ENCODE measurements at places on chromosomes 1 and 21.

DNA sequence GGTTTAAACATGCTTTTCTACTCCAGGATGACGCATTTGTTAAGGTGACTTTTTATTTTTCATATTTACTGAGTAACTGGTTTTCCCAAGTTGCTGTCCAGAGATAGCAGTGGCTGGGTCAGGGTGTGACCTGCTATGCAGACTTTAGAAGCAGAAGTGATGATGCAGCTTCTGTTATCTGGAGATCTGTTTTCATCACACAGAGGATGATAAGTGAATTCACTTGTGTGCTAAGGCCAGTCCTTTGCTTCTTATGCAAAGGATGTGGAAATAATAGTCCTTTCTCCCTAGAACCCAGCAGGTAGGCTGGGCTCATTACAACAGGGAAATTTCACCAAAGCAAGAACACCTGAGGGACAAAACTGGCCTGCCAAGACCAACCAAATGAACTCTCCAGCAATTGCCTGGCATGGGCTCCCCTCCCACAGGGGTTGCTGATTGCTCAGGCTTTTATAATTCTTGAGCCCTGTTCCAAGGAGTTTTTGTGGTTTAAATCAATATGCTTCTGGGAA lies 97.8 kb upstream of the LPGAT1 start:
- DNase-seq, result no peak

DNA sequence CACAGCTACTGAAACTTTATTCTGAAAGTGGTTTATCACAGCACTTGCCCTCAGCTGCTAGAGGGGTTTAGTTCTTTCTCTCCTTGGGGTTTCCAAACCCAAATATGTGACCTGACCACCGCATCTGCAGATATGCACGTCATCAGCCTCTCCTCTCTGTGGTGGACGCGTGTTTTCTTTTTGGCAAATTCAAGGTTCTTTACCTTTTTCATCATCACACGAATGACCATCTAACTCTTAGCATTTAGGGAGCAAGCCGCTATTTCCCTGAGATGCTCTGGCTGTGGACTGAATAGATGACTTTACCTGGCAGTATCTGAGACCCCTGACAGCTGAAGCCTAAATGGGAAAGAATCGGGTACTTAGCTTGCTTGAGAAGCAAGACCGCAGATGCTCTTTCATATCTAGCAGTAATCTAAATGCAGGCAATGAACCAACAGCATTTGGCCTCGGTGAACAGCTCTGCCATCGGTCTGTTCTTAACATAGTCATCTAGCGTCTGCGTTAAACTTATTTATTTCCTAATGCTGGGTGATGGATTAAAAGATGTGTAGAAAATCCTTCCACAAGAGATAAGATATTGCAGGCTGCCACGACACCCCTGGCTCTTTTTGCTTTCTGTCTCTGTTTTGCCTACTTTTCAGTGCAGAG lies 463.4 kb downstream of the CAMTA1 start:
- no peak for DNase-seq

GRCh38 chr1:204171751-204172178 lies 5.6 kb upstream of the REN start:
- no peak for DNase-seq

DNA sequence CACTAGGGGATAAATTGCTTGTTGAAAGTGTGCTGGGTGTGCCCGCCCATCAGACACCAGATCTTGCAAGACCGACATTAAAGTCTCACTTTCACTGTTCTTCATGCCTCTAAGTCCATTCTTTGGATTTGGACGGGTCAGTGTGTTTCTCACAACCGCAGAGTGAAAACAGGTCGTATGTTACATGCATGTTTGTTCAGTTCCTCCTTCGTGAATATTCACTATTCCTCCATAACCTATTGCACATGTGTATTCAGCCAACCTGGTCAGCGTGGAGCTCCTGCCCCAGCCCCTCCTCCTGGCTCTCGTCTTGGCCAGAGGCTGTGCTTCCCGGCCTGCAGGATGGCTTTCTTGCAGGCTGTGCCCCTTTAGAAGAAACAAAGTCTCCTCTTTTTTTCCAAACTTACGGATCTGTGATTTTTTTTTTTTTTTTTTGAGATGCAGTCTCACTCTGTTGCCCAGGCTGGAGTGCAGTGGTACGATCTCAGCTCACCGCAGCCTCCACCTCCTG lies 2.2 kb upstream of the KRTAP10-6 start:
- no peak for DNase-seq

GRCh38 chr1:115976921-115977498 lies 697 bp downstream of the SLC22A15 start:
- peak; percentile 11 for DNase-seq

GRCh38 chr1:107707111-107707510 lies 257.9 kb downstream of the VAV3 start:
- DNase-seq, result no peak

GRCh38 chr1:51648180-51649109 lies 31.6 kb downstream of the OSBPL9 start:
- peak; percentile 33 for DNase-seq

GRCh38 chr1:63112155-63112900 lies 210.0 kb upstream of the FOXD3 start:
- DNase-seq, result no peak

GRCh38 chr21:25496825-25497482 lies 110.3 kb downstream of the MRPL39 start:
- no peak for DNase-seq

DNA sequence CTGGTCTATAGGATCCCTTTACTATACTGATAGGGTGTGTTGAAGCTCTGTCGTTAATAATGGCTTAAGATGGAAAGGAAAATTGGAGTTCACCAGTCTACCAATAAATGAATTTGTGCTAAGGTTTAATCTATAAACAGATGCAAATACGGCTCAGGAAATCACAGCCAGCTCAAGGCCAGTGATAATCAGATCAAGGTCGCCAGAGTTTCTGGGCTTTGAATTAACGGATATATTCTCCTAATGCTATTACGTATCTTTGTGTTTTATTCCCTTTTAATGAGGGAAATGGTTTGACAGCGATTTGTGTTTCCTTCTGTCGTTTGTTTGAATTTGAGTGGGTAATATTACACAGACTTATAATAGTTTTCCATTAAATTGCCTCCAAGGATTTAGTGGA lies 279.6 kb downstream of the BACH1 start:
- DNase-seq, result no peak

DNA sequence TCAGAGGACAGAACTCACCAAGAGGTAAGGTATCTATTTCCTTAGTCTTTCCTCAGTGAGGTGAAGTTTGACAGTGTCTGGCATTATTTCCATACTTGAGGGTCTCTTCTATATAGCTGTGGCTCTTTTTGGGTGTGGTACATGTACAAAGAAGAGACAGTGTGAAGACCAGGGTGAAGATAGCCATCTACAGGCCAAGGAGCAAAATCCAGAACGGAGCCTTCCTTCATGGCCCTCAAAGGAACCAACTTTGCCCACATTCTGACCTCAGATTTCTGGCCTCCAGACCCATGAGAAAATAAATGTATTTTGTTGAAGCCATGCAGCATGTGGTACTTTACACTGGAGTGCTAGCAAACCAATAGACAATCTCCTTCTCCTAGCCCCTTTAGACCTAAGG lies 858.5 kb upstream of the B3GALT2 start:
- no peak for DNase-seq

GRCh38 chr1:158177700-158178450 lies 2.8 kb upstream of the CD1D start:
- DNase-seq, result peak; percentile 97

GRCh38 chr21:42112857-42113256 lies 41.7 kb downstream of the UMODL1 start:
- DNase-seq, result peak; percentile 5

- no peak for DNase-seq
Measured at GRCh38 chr1:67043366-67043765, 10.6 kb downstream of the SLC35D1 start.

DNA sequence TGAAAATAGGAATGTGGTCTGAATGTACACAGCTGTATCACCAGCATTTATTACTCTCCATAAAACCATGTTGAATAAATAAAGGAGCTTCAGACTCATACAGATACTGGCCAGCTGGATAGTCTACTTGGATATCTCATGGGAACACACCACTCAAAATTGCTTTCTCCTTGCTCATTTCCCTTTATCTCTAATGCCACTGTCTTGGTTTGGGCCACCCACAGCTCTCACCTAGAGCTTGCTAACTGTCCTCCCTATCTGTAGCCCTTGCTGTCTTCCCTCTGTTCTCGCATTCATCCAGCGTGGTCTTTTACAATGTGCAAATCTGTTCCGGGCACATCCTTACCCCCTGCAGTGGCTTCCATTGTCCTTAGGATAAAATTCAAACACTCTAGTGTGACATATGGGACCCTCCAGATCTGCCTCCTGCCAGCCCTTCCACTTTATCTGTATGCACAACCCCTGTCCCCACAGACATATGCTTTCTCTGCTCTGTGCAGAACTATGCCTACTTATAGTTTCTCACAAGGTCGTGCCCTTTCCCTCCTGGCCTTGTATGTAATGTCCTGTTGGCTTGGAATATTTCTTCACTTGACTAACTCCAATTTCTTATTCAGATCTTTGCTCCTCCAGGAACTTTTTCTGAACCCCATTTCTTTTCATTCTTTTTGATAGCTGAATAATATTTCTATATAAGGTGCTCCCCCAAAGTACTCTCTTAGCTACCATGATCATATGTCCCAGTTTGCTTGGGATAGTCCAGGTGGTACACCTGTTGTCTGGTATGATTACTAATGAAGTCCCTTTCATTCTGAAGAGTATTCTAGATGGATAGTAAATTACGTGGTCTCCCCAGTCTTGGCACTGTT lies 2.9 kb downstream of the FLVCR1 start:
- no peak for DNase-seq

DNA sequence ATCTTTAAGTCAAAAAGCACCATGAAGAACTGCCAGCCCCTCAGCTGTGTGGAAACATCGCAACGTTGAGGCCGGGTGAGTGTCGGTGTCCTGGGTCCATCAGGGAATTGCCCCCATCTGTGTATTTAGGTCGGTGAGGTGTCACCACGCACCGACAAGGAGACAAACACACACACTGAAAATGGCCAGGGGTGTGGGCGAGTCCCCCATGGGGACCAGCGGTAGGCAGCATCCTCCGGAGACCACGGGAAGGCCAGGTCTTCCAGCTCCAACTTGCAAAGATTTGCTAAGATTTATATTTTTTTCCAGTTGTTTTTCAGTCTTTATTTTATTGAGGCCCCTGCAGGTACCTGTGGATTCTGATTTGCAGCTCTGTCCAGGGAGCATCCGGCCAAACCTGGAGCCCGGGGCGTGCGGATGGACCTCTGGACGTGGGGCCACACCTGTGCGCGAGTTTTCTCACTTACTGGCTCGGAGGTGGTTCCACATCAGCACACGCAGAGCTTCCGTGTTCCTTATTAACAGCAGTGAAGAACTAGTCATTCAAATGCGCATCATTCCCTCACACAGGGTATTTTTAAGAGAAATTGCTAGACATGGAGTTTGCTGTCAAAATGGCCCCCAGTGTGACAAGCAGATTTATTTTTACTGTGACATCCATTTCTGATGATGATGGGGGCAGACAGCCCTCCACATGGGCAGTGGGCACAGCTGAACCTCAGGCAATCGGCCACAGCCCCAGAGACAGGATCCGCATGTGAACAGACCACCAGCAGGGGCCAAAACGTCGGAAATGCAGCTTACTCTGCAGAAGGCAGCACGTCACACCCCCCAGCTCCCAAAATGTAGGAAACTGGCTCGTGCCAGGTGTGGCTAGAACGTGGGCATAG lies 17.2 kb upstream of the SLC19A1 start:
- DNase-seq, result no peak

- peak; percentile 96 for DNase-seq
Measured at GRCh38 chr1:159881622-159882526, 18.1 kb downstream of the CFAP45 start.

GRCh38 chr1:180266275-180267210 lies 36.5 kb downstream of the LHX4 start:
- no peak for DNase-seq

- DNase-seq, result no peak
Measured at GRCh38 chr1:236515443-236515958, 8.3 kb upstream of the LGALS8 start.

DNA sequence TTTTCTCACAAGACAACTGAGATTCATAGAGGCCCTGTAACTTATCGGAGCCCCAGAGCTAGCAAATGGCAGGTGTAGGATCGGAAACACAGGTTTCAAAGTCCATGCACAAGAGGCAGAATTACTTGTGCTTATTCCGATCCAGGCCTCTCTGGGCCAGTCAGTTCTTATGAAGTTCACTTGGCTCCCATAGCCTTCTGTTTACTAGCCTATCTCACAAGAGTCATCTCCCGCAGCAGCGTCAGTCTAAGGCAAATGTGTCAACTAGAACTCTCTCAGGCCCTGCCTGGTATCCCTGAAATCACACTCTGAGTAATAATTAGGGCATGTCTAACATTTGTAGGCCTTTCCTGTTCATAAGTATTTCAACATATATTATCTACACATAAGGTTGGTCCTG lies 43.3 kb downstream of the PHC2 start:
- DNase-seq, result no peak

GRCh38 chr1:205719015-205719414 lies 31.0 kb downstream of the NUCKS1 start:
- DNase-seq, result no peak

- DNase-seq, result no peak
Measured at GRCh38 chr1:178155481-178156255, 61.8 kb downstream of the RASAL2 start.

GRCh38 chr21:43370091-43370658 lies 56.8 kb downstream of the SIK1 start:
- DNase-seq, result no peak

DNA sequence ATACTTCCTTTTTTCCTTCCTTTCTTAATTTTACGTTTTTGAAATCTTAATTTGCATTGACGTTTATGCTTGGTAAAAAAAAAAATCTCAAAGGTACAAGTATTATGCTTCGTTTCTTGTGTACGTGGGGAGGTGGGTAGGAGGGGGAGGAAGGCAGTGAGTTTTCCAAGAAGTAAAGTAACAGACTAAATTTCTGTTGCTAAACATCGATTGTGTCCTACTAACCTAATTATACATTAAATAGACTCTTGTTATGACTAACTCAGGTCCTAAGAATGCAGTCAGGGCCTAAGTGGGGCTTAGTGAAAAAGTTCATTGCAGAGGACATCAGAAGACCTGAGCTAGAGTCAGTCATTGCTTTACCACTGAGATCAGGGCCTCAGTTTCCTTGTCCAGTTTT lies 17.5 kb downstream of the NEK7 start:
- DNase-seq, result no peak

- DNase-seq, result no peak
Measured at GRCh38 chr1:33616780-33617179, 144.3 kb downstream of the ZSCAN20 start.

DNA sequence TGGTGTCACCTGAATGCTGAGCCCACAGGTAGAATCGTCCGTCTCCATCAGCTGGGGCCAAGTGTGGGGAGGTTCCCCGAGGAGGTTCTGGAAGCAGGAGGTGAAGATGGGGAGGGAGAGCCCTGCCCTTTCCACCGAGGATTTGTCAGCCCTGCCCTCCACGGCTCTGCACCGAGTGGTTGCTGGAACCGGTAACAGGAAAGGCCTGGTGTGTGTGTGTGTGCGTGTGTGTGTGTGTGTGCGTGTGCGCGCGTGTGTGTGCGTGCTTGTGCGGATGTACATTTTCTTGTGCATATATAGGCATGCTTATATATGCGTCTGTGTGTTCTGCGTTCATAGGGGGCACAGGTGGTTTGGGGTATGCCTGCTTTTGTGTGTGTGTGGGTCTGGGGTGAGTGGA lies 3.5 kb downstream of the NBL1 start:
- peak; percentile 70 for DNase-seq

GRCh38 chr1:92567211-92567868 lies 80.6 kb upstream of the GFI1 start:
- no peak for DNase-seq

Measured in mucosa of descending colon (tissue), 3 donors.